NCI-H1048 (cell line): ENCODE measurements at places on chromosomes 1 and 21.

- no peak for DNase-seq
Observed at GRCh38 chr1:11515368-11516300, 36.7 kb downstream of the DISP3 start.

- no peak for DNase-seq
Observed at GRCh38 chr1:76086597-76086996, 12.1 kb downstream of the ST6GALNAC3 start.

DNA sequence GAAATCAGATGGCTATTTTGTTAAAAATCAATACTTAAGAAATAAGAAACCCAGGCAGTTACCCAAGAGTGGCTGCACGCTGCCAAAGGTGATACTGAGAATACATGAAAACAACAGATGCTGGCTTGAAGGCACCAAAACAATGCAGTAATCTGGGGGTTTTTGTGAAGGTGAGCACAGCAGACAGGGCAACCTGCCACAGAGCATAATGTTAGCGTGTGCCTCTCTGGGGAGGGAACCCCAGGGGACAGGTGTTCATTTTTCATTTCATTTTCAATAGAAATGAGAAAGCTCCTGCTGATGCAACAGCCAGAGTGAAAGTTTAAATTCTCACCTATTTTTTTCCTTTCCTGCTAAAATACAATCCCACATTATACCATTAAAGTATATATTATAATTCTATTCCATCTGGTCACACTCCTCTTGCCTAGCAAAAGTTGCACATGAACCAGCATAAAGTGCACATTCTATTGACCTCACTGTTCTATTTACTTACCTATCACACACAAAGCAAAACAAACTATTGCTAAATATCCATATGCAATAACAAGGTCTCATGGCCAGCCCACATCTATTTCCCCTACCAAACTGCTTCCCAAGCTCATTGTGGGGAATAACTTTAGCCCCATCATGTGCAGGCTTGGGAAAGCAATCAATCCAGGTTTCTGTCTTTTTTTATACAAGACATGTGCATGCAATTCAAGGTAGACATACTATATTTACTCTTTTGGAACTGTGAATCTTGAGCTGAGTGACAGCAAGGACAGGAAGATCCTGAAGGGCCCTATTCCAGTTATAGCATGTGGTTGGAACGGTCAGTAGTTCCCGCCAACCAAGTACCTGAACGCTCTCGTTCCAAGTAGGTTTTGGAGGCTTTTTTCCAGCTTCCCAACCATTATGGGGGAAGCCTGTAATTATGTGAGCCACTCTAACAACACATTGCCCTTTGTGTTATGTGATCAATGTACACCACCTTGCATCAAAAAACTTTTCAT is 173.6 kb downstream of the RERE start:
- DNase-seq = no peak

- DNase-seq = no peak
Observed at GRCh38 chr1:108121358-108122143, 78.6 kb downstream of the SLC25A24 start.

DNA sequence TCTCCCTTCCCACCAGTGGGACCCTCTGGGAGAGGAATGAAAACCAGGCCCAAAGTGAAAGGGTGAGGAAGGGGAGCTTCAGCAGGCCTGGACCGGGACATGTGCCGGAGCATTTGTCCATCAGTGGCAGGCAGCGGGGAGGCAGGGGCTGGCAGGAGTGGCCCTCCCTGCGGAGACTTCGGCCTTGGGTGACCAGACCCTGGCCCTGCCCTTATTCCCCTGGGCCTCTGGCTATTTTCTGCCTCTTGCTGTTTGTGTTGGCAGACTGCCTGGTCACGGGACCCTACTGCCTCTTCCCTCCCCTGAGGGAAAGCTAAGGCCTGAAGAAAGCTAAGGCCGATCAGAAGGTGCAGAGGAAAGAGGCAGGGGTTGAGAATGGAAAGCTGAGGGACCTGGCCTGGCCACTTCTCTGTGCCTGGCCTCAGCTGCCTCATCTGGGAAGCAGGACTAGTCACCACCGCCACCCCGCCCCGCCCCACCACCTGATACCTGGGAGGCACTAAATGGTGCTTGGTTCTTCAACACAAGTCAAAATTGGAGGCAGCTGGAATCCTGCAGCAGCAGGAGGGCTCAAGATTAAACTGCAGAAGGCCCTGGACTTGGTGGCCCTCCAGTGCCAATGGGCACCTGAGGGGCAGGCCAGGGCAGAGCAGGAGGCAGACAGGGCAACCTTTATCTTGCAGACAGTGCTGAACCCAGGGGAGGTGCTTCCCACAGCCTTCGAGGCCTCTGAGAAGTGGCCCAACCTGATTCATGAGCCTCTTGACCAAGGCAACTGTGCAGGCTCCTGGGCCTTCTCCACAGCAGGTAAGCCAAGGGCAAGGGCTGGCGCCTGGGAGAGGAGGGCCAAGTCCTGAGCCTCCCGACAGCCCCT is 7.9 kb downstream of the TINAGL1 start:
- no peak for DNase-seq

DNA sequence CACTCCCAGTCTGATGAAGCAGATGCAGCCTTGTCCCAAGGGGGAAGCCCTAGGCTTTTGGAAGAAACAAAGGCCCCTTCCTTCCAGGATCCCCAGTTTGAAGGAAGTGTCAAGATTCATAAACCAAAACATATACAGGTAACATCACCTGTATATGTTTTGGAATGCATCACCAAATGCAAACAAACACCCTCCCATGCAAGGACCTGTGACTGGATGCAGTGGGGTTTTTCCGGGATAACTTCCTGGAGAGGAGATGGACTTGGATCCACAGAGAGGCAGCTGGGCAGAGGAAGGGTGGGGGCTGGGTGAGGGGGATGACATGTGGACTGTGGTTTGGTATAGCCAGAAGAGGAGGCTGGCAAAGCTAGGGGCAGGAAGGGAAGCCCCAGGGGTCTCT is 1.5 kb upstream of the PLA2G2F start:
- DNase-seq = no peak

DNA sequence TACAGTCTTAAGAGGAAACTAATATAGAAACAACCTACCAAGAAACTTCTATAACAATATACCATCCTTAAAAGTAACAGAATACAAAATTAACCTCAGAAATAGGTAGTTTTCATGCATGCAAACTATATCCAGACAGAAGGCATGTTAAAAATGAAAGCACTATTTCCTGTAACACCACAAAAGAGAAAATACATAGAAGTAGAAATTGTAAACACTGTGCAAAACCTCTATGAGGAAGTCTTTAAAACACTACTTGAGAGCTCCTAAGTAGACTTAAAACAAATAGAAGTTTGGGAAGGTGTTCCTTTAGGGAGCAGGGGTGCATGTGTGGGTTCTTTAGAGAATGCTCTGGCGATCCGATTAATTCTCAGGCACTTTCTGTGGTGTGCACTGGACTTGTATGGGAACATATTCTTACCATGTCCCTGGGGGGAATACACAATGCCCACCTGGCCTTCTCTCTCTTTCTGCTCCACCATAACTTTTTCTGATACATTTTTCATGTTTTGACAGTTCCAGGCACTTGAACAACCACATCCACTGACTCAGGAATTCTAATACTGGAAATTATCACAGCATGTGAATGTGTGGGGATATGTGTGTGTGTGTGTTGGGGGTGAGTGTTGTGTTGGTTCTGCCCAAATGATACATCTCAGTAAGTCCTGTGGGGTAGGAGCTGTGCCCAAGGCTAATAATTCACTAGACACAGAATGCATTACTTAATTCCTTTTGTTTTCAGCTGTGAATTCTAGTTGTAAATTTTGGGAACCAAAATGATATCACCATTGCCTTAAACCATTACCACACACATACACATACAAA is 866.3 kb upstream of the B3GALT2 start:
- DNase-seq = no peak

- DNase-seq = no peak
Observed at GRCh38 chr1:158146739-158147138, 34.0 kb upstream of the CD1D start.

GRCh38 chr1:67953301-67953700 is 97.1 kb downstream of the DIRAS3 start:
- no peak for DNase-seq

DNA sequence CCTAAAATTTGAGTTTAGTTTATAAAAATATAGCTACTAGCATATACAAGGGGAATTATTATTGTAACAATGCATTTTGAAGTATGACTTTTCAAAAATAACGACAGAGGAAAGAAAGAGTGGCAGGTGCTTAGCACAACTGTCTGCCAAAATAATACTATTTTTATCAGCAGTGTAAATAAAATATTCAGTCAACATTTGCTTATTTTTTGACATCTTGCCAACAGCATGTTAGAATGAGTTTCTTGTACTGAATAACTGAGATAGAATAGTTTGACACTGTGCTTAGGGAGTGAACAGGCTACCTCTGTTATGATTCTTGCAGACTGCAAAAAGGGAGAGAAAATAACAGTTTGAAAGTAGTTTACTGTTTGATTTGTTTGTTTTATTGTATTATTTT is 909.8 kb downstream of the BRINP3 start:
- no peak for DNase-seq

DNA sequence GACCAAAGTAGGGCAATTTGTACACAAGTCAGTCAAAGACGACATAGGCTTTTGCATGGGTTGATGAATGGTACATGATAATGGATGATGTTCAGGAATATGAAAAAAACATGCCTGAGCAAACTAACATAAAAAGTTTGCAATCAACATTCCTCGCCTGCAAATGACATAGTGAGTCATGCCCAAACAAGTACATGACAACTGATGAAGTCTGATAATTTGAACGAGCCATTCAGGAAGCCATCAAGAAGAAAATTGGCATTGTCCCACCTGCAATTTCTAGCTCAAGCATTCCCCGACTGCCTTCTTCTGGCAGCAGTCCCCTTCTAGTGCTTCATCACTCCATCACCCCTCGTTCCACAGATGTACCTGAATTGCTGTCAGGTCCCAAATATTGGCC is 118.4 kb upstream of the NR5A2 start:
- peak; percentile 8 for DNase-seq

DNA sequence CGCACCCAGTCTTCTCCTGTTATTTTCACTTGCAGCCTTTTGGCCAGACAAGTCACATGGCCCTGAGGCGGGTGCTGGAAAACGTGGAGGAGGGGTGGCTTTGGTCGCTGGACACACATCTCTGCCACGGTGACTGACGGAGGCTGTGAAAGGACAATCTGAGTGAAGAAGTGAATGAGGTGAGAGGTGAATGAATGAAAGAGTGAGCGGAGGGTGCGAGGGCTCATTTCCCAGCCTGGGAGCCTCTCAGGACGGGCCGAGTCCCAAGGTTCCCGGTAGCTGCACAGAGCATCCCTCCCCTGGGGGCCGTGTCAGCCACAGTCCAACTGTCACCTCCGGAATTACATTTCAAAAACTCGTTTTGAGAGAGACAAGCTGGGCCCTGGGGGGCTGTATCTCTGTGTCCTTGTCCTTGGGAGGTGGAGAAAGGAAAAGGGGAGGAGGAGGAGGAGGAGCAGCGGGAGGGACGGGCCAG is 89.6 kb downstream of the UBIAD1 start:
- DNase-seq = no peak

DNA sequence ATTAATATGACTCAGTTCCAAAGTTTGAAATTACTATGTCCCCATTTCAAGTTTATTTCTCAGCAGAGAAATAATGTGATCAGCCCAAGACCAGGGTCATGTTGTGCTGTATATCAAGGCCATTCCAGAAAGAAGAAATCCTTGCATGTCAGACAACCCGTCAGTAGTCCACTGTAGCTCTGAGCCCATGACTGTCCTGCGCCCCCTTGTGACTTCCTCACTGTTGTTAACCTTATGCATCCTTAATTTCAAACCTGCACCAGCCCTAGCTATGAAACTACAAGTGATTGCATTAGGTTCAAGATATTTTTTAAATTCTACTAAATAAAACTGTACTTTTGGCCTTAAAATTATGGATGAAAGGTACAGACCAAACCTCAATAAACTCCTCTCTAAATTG is 133.0 kb downstream of the LRRC7 start:
- DNase-seq = no peak
